ENCODE measurements at places on chromosomes 2 and 18.

- DNase-seq = peak; percentile 13
Measured at GRCh38 chr18:63603772-63604171, 16.6 kb downstream of the SERPINB13 start.

DNA sequence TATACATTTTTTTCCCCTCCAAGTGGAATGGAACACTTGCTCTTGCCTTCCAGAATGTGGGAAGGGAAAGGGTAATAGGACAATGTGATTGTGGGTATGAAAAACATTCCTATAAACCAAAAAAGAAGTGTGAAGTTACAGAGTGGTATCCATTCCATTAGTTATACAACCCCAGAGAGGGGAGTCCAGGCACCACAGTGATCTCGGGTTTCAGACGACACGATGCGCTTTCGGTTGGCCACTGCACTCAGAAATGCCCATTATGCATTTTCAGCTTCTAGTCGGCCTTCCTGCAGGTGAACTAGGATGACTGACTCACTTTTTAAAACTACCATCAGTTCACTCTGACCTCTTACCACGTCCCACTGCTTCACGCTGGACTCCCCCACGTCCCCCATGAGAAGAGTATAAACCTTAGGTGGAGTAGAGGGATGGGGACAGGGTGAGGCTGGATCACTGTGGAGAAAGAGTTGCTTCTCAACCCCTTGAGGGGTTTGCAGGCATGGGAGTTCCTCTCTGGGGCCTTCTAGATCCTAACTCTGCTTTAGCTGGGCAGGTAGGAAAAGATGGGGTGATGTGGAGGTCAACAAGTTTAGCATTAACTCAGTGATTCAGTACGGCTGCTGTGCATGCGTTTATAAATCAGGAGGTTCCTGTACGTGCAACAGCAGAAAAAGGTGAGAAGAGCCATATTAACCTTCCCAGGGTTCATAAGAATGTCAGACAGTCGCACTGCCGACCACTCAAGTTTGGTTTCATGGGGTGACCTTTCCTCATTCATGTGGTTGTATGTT is 50.5 kb downstream of the ZNF532 start:
- no peak for DNase-seq

- no peak for DNase-seq
Measured at GRCh38 chr18:48751727-48752468, 198.9 kb downstream of the SMAD7 start.

DNA sequence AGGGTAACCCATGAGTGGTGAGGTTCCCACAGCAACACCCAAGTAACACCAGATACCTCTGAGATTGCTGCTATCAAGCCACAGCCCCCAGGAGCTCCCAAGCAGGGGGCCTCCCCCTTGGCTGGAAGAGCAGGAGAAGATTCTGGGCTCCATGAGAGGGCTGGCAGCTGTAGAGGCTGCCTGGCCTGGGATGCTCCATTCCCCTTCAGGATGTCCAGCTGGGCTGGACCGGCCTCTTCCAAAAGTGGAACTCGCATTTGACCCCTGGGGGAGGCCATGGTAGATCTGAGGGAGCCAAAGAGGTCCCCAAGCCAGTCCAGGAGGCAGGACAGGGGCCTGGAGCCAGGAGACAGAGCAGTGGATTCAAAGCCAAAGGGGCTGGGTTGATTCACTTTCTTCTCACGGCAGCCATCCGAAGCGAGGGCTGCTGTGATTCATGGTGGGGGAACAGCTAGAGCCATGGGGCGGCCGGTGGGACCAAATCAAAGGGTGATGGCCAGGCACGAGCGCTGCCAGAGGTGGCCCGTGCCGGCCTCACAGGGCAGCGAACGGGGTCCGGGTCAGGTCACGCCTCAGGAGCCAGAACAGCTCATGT is 95.3 kb upstream of the ID2 start:
- no peak for DNase-seq

- DNase-seq = no peak
Measured at GRCh38 chr2:231955758-231956472, 5.6 kb upstream of the DIS3L2 start.

GRCh38 chr2:54435325-54436226 is 20.6 kb upstream of the SPTBN1 start:
- DNase-seq = no peak

GRCh38 chr2:83378921-83379320 is 1080.2 kb downstream of the SUCLG1 start:
- no peak for DNase-seq

DNA sequence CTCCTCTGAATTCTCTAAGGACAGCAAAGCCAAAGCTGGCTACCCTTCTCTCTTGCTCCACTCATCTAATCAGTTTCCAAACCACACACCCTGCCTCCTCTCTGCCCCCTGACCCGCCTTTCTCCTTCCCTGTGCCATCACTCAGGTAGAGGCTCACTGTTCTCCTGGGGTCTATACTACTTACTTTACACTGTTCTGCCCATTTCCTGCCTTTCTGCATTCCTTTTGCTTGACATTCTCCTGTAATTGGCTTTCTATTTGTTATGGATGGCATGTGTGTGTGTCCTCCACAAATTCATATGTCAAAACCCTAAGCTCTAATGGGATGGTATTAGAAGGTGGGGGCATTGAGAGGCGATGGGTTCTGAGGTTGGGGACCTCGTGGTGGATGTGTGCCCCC is 675.2 kb upstream of the ID2 start:
- no peak for DNase-seq

DNA sequence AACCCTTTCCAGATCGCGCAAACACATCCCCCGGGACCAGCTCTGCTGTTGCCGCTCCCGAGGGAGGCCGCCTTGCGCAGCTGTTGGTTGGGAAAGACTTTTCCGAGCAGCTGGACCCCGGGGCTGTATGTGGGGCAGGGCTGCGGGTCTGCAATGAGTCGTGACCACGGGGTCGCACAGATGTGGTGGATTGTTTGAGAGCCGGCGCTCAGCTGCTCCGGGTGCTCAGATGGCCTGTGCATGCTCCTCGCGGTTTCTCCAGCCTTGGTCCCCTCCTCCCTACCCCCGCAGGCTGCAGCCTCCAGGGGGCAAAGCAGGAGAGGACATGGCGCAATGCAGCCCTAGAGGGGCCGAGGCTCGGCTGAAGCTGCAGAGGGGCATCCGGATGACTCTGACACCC is 105.2 kb upstream of the OTOS start:
- no peak for DNase-seq

DNA sequence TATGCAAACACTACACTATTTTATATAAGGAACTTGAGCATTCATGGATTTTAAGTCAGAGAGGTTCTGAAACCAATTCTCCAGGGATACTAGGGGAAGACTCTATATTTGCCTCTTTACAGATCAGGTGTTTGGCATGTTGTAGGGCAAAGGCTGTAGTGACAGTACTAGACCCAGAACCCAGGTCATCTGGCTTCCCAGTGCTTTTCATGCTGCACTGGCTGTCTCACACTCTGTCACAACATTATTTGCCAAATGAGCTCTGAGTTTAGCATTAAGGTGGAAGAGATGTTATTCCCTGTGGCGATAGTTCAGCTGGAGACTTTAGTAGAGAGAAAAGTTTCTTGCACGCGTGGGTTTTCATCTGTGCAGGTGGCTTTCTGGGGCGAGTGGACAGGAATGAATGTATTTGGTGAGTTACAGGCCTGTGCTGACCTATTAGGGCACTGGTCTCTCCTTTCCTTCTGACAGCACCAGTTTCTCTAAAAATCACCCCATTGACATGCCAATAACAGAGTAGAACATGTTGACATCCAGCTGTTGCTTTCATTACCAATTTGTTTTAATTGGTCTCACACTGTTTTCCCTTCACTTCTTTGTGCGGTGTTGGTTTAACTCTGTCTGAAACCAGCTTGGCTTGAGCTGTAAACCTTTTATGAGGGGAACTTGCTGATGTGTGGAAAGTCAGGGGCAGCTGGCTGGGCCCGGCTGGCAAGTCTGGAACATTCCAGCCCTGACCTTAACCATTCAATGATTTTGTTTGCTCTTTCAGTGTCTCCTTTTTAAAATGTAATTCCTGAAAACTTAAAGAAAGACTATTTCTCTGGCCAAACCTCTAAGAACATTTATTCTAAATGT is 643.0 kb upstream of the FAM98A start:
- no peak for DNase-seq

DNA sequence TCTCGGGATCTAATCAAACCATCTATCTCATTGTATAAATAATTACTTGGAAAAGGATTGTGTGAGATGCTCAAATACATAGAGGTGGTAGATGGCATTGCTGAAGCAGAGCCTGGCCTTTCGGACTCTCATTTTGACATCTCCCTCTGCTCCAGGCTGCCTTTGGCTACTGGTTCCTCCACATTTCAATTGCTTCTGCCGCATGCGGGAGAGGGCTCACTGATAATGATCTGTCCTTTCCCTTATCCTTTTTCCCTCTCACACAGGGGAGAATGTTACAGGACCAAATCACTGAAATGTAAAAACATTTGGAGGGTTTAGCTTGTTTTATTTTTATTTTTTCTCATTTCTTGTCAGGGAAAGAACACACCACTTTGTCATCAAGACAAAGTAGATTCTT is 380.6 kb upstream of the UBE2E3 start:
- no peak for DNase-seq

GRCh38 chr2:241359481-241360045 is 3.5 kb downstream of the FARP2 start:
- no peak for DNase-seq

- no peak for DNase-seq
Measured at GRCh38 chr2:7736646-7737305, 819.6 kb downstream of the RNF144A start.

DNA sequence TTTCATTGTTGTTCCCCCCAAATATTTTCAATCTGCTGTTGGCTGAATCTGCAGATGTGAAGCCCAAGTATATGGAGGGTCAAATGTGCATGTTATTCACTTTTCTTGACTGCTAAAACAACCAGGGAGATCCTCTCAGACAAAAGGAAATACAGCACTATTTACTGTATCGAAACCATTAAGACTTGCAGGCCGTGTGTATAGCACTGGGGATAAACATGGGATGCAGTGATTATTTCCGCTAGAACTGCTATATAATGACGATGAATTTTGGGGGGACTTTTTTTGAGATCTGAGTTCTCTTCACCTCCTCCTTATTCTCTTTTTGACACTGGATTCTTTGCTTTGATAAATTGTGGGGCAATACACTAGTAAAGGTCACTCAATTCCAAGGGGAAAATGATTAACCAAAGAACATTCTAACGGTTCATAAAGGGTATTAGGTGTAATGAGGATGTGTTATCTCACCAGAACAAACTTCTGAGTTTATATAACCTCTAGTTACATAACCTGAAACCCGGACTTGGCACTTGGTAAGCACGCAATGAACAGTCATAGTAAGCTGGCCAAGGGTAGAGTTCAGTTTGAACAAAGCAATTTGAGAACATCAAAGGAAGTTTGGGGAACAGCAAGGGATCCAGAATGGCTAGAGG is 3.5 kb upstream of the UGT1A1 start:
- DNase-seq = no peak

GRCh38 chr2:50831676-50832075 is 200.3 kb downstream of the NRXN1 start:
- DNase-seq = no peak

GRCh38 chr2:241862093-241862492 is 3.4 kb upstream of the PDCD1 start:
- no peak for DNase-seq

DNA sequence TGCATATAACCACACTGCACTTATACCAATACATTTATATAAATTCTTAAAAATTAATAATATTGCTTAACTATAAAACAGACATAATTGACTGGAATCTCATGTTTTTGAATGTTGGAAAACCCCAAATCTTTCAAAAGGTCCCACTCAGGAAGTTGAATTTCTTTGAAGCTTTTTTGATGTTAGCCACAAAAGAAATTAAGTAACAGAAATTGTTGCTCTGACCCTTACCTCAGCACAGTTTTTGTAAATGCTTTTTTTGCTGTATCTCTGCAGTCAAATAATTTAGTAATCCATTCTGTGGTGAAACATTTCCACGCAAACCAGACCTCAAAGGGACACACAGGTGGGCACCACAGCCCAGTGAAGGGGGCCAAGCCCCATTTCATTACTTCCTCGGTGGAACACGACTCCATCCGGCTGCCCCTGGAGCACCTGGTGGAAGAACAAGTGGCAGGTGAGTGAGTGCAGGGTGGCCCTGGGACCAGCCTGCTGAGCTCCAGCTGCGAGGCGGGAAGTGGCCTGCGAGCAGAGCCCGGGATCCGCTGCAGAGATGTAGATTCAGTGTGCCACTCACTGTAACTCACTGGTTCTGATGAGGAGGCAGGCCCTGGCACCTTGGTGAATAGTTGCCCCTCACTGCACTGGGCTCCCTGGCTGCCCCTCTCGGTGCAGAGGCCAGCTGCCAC is 8.4 kb downstream of the SCLY start:
- no peak for DNase-seq

DNA sequence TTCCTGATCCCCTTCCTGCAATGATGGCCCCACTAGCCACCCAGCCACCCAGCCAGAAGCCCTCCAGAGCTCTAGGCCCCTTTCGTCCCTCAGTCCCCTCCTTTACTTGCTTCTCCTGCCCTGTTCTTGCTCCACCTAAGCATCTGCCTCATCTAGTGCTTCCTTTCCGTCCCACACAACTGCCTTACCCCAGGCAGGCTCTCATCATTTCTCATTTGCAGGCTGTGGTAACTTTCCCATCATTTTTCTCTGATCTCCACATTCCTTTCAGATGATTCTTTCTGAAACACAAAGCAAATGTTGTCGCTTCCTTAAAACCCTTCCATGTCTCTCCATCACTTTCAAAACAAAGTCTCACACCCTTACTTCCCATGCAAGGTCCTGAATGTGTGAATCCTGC is 459.8 kb downstream of the METTL4 start:
- peak; percentile 47 for DNase-seq

DNA sequence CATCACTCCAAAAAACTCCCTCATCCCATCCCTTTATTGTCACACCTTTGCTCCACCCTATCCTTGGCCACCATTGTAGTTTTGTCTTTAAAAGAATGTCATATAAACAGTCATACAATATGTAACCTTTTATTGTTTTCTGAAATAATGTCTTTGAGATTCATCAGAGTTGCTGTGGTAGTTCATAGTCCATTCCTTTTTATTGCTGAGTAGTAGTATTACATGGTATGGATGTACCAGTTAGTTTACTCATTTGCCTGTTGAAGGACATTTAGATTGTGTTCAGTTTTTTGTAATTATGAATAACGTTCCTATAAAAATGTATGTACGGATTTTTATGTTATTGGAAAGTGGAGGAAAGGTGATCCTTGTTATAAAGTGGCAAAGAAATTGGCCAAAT is 171.8 kb upstream of the GCFC2 start:
- no peak for DNase-seq

DNA sequence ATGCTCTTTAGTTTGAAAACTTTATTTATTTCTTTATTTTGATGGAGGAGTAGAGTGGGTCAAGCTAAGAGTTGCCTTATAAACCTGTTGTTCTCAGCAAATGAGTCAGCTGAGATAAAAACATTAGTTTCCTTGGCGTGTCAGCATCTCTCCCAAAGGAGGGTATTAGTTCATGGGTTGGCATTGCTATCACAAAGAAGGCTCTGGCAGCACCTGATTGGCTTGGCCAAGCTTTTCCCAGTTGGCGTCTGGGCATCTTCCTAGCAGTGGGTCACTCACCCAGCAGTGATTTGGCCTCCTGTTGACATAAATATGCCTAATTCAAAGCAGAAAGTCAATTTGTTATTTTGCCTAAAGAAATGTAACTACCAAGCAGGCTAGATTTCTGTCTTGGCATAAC is 200.7 kb upstream of the TNP1 start:
- no peak for DNase-seq
